Right lobe of liver (tissue), 6 donors: ENCODE measurements at places on chromosomes 13 and 19. TPM values are rescaled to one million over a fixed set of nuclear protein-coding genes. Genes with fewer than 3 reads are reported as not detected.

ZNF723 gene
- total RNA-seq: not detected

CABP5 gene
- total RNA-seq: not detected

SOHLH2 gene
- total RNA-seq: not detected

ECSIT gene
- total RNA-seq: 45.5 TPM

DNA sequence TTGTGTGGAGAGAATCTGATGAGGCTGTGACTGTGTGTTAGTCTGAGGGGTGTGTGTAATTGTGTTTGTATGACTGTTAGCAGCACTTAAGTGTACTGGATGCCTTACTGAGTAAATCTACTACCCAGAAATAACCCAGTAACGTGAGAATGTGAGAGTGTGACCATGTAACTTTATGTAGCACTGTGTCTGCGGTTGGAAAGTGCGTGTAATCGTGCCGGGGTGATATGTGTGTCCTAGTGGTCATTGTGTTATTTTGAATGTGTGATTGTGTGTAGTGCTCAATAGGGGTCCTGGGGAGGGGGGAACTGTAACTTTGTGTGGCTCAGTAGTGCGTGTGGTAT lies 550 bp downstream of the ZNF383 start:
- no peak for DNase-seq

GRCh38 chr13:40494946-40495620 lies 171.4 kb downstream of the FOXO1 start:
- DNase-seq: no peak

- DNase-seq: no peak
These were observed 77.3 kb downstream of the DHRS12 start for GRCh38 chr13:51726446-51727193.

DNA sequence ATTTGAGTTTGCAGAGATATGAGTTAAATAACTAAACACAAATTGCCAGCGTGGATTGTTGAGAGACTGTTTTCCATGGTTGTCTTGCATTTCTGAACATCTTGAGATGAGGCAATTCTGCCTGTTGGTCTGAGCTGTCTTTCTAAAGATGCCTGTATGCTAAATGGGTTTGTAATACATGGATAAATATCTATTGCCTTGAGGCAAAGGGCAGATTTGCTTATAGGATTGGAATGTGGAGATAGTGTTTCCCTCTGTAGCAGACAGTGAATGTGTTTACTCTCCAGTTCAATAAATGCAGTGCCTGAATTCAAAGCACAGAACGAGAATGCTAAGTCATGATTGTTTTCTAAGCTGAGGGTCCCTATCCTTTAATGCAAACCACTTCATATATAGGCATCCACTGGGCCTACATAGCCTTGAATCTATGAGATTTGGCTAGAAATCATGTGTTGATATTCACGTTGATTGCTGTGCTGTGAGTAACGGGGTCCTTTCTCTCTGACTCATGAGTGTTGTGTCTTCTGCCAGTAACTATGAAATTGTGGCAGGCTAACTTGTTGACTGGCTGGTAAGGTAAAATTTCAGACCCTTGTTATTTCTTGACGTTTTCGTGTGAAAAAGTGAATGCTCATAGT lies 2554.8 kb downstream of the PCDH9 start:
- no peak for DNase-seq

DNA sequence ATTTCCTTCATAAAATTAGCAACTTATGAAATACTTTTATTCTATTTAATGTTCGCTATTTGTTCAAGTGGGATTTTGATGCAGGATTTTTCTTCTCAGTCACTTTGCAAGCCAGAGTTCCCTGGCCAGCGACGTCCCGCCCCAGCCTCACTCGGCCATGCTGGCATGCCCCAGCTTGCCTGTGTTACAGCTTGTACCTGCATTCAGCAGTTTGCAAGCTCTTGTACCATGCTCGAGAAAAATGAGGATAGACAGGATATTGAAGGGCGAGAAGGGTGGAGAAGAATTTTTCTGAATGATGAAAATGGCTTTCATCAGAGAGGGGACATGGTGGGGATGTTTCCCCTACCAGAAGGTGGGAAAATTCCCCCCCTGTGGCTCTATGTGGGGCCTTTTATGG lies 2180.2 kb upstream of the PCDH20 start:
- DNase-seq: no peak

DNA sequence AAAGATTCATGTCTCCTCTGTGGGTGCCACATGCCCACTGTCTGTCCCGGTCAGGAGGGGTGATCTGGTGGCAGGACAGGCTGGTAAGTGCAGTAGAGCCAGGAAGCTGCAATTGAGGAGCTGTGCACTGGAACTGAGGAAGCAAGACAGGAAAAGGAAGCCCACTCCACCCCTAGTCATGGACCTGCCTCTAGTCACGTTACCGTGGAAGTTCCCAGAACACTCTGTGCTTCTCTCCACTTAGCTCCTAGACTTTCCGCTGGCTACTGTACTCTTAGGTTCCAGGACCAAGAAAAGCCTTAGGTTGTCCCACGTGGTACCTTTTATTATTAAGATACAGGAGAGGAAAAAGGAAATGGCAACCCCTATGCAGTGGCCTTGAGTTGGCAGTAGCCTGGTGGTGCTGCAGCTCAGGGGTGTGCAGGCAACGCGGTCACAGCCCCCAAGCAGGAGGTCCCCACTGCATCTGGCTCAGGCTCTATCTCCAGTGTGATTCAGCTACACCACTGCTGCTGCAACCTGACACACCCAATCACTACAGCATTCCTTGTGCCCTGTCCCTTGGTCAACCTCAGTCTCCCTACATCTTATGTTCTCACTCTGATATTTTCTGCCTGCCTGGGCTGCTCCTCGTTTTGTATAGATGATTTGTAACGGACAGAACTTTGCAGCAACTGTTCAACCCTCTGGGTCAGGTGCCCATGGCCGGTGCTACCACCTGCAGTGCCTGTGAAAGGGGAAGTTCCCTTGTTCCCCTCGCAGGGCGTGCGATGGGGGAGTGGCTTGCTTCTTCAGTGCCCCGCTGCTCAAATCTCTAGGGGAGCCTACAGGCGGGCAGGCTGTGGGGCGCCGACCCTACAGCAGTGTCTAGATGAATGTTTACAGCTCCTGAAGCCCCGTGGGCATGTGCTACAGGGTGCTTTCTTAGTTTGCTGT lies 24.4 kb upstream of the GPR12 start:
- no peak for DNase-seq

DNA sequence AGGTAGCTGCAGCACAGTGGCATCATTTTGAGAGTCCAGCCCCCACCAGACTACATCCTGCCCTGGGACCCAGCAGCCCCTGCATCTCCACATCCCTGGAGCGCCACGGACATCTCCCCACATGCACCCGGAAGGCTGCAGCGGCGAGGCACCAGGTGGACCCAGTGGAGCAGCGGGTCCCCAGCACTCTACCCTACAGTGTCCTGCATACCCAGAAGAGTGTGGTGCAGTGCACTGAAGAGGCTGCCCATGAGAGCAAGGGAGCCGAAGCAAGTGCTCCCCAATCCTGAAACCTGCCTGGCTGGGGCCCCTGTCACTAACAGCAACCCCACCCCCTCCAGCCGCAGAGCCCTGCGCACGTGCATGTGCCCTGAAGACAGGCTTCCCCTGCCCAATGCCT lies 21.3 kb upstream of the SLC7A9 start:
- DNase-seq: no peak

GRCh38 chr19:16261584-16262368 lies 62.9 kb upstream of the KLF2 start:
- DNase-seq: no peak

GRCh38 chr13:75850916-75851315 lies 214.8 kb downstream of the LMO7 start:
- no peak for DNase-seq

DNA sequence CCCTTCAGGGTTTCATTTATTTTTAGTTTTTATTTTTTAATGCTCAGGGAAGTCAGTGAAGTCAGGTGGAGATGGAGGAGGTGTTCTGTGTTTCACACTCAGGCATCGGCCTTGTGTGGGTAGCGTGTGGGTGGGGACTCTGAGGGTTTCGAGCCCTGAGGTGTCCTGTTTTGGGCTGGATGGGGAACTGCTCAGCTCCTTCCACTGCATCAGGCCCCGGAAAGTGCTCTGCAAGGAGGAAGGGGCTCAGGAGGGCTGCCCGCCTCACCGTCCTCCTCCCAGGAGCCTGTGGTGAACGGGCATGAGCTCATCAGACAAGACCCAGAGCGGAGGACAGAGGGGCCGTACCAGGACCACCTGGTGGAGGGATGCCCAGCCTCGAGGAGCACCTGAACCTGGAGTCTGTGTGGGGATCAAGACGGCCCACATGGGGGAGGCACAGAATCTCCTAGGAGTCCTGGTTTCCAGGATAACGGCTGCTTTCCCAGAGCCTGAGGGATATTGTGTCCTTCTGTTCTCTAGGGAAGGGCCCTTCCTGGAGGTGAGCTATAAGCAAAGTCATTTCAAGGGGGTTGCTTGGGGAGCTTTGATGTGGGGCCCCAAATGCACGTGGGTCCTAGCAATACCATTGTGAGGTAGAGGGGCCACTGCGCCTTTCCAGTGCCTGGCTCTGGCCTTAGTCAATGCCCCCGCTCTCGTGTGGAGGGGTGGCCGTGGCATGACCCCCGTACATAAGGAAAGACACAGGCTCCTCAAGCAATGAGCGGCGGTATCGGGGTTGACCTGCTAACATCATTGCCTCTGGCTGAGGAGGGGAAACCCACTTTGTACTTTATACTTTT lies 13.5 kb upstream of the GAS6 start:
- no peak for DNase-seq

DNA sequence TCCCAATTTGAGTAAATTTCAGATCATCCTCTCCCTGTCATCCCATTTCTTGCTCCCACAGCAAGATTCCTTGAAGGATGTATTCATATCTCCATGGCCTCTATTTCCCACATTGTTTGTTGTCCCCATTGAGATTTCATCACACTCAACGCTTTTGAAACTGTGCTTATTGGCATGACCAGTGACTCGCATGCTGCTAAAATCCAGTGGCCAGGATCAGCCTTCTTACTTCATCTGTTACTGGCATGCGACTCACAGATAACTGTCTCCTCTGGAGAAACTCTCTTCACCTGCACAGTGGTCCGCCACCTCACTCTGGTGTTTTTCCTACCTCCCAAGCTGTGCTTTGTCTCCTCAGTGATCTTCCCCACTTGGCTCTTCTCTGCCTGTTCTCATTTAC lies 95.8 kb downstream of the WASF3 start:
- DNase-seq: no peak

- DNase-seq: no peak
These were observed 5.4 kb upstream of the MBD3L3 start for GRCh38 chr19:7063764-7064418.
